Chondrocyte (in vitro differentiated cells): ENCODE measurements at places on chromosomes 11 and 22.
A peak's percentile ranks its signal among the peaks of the same experiment; 100 is the strongest.

DNA sequence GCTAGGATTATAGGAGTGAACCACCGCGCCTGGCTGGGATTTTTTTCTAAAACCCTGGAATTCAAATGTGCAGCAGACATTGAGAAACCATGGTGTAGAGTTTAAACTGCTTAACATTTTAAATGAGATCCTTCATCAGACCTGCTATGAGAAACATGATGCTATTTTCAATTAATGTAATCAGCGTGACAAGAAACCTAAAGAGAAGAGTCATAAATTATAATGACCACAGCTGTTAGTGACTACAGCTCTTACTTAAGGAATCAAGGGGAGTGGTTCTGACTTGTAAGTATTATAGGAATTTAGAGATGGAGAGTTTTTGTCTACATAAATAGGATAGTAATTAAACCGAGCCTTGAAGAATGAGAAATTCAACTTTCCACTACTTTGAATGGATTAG is 170.6 kb downstream of the BARX2 start:
- DNase-seq, result no peak
- no peaks in the 10 kb centered on the region for H3K4me1 ChIP-seq
- H3K36me3 ChIP-seq, result no peaks in the 10 kb centered on the region
- H3K27ac ChIP-seq, result no peak overlapping the region
- H3K4me3 ChIP-seq, result no peak overlapping the region
- peaks cover 9% of the 10 kb centered on the region for H3K27me3 ChIP-seq

GRCh38 chr22:17087498-17088131 is 2.8 kb downstream of the IL17RA start:
- H3K36me3 ChIP-seq, result no peaks in the 10 kb centered on the region
- no peak overlapping the region for H3K27ac ChIP-seq
- peaks cover 23% of the 10 kb centered on the region for H3K4me1 ChIP-seq
- no peak overlapping the region for H3K4me3 ChIP-seq
- DNase-seq, result peak; percentile 27

DNA sequence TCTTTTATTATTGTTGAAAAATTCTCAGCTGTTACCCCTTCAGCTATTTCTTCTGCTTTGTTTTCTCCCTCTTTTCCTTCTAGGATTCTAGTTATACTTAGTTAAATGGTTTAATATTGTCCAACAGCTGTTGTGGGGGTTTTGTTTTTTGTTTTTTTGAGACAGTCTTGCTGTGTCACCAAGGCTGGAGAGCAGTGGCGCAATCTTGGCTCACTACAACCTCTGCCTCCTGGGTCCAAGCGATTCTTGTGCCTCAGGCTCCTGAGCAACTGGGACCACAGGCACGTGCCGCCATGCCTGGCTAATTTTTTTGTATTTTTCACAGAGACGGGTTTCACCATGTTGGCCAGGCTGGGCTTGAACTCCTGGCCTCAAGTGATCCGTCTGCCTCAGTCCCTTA is 12.7 kb downstream of the SDHAF2 start:
- no peaks in the 10 kb centered on the region for H3K27me3 ChIP-seq
- H3K27ac ChIP-seq, result peak overlapping the region; percentile 65
- peaks cover 18% of the 10 kb centered on the region for H3K36me3 ChIP-seq

- H3K4me1 ChIP-seq, result peaks cover 93% of the 10 kb centered on the region
- H3K4me3 ChIP-seq, result no peak overlapping the region
- H3K36me3 ChIP-seq, result peaks cover 11% of the 10 kb centered on the region
- H3K27me3 ChIP-seq, result no peaks in the 10 kb centered on the region
- peak overlapping the region; percentile 78 for H3K27ac ChIP-seq
- no peak for DNase-seq
These were observed 18.4 kb downstream of the DKK3 start for GRCh38 chr11:11989774-11990744.

GRCh38 chr11:125593114-125593820 is 615 bp downstream of the STT3A start:
- H3K36me3 ChIP-seq, result peaks cover 12% of the 10 kb centered on the region
- peaks cover 42% of the 10 kb centered on the region for H3K4me1 ChIP-seq
- H3K27me3 ChIP-seq, result no peaks in the 10 kb centered on the region
- DNase-seq, result no peak
- H3K4me3 ChIP-seq, result peak overlapping the region; percentile 100
- peak overlapping the region; percentile 98 for H3K27ac ChIP-seq

DNA sequence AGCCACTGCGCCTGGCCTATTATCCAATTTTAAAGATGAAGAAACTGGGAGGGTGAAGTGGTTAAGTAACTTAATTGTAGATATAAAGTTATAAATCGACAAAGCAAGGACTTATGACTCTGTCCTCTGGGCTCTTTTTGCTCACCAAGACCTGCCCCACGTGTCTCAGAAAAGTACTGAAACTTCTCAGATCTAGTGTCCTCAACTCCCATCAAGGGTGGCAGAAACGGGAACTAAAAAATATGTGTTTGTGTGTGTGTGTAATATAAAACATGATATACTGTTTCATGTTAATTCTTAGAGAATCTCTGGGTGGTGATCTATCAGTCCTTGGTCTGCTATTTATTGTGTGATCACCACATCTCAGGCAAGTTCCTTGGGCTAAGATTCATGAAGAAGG is 104.9 kb downstream of the GAB2 start:
- no peaks in the 10 kb centered on the region for H3K36me3 ChIP-seq
- peaks cover 34% of the 10 kb centered on the region for H3K4me1 ChIP-seq
- H3K27me3 ChIP-seq, result no peaks in the 10 kb centered on the region

- H3K4me3 ChIP-seq, result peak overlapping the region; percentile 36
- peaks cover 11% of the 10 kb centered on the region for H3K36me3 ChIP-seq
- peak; percentile 83 for DNase-seq
These were observed 636 bp upstream of the PHOX2A start for GRCh38 chr11:72244361-72245262.

DNA sequence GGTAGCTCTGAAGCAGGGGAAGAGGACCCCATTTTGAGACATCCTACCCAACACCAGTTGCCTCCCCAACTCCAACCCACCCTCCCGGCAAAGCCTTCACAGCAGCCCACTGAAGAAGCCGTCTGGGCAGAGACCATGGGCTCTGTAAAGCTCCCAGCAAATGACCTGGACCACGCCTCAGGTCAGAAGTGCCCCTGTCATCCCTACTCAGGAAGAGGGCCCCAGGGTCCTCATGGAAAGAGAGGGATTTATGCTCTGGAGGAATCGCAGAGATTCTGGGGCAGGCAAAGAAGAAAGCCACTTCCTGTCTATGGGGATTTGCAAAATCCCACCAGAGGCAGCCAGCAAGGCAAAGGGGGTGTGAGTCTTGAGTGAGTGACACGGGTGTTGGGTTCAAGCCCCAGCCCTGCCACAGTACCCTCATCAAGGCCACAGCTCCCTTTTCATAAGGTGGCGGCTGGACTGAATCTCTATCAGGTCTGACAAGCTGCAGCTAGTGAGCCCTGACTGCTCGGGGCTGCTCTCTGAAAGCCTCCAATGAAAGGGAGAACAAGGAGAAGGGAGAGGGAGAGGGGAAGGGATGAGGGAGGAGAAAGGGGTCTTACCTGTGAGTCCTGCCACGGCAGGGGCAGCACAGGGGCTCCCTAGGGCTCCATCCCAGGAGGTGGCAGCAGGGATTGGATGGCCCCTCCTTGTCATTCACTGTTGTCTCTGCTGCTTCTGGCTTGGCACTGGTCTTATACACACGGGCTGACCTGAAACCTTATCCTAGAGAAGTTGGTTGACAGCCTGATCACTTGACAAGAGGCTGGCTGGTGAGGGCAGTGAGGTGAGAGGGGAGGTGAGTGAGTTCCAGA is at the start of gene UCP3:
TSS of gene UCP3 (minus strand) at position 713 of the 857 bp plus-strand sequence. CDS start 2,043 bp downstream, outside the sequence.
- no peaks in the 10 kb centered on the region for H3K27me3 ChIP-seq
- DNase-seq, result no peak
- peaks cover 9% of the 10 kb centered on the region for H3K36me3 ChIP-seq
- H3K4me3 ChIP-seq, result no peak within 1 kb of the TSS
- H3K4me1 ChIP-seq, result peaks cover 4% of the 10 kb centered on the region

DNA sequence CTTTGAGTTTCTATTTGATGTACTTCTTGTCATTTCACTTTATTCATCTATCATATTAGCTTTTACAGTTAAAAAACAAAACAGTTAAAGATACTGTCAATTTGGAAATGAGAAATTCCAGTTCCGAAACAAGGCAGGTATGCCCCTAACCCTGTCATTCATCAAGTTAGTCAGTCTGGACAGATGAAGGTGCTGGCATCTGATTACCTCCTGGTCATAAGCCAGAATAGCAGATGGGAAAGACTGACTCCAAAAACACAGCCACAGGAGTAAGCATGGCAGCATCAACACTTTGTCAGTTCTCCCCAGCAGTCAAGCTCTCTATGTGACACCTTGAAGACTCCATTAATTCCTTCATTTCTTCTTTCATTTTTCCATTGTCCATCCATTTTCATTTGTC is 4.3 kb downstream of the LRRC51 start:
- H3K4me3 ChIP-seq, result no peak overlapping the region
- no peaks in the 10 kb centered on the region for H3K27me3 ChIP-seq
- no peak overlapping the region for H3K27ac ChIP-seq
- no peak for DNase-seq

- H3K4me1 ChIP-seq, result peaks cover 11% of the 10 kb centered on the region
- peaks cover 2% of the 10 kb centered on the region for H3K36me3 ChIP-seq
- DNase-seq, result no peak
- H3K4me3 ChIP-seq, result no peak overlapping the region
- H3K27me3 ChIP-seq, result no peaks in the 10 kb centered on the region
- no peak overlapping the region for H3K27ac ChIP-seq
These were observed 42.6 kb downstream of the GNB1L start for GRCh38 chr22:19811811-19812771.

DNA sequence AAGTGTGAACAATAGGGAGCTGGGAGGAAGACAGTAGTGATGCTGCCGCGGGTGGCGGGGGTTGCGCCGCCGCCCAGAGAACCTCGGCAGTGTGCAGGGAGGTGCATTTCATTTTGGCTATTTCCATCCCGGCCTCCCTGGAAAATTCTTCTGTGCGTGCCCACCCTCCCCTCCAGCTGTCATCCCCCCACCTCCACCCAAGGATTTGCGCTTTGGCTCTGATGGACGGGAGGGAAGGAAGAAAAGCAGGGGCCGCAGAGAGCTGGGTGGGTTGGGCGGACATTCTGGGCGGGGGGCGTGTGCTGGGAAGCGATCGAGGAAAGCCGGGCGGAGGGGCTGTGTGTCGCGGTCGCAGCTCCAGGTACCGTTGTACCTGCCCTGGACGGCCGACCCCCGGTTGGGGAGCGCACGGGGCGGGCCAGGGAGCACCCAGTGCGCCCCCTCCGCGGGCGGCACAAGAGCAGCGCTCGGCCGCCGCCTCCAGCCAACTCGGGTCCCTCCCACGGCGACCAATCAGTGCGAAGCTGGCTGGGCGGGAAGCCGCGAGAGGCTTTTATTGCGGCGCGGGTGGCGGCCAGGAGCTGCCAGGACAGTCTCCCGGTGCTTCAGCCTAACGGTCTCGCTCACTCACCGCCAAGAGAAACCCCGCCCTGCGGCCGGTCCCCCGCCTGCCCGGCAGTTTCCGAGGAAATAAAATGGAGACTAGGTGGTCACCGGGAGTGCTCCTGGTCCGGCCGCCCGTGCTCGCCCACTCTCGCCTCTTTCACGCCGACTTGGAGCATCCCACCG is 1.6 kb downstream of the NCAM1 start:
- H3K27ac ChIP-seq, result no peak overlapping the region
- peak; percentile 68 for DNase-seq
- H3K36me3 ChIP-seq, result no peaks in the 10 kb centered on the region

DNA sequence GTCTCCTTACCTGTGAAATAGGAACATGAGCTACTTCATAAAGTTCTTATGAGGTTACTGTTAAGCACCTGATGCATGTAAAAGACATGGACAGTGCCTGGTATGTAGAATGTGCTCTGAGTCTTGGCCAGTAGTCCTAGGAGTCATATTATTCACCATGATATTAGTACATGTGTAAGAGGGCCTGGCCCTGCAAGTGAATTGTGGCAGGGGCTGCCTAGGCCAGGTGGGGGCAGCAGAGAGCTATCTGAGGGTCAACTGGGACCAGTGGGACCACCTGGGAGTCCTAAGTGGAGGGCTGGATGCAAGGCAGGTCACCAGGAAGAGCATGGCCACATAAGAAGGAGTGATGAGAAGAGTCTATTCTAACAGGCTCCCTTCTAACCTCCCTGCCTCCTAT is 529.5 kb downstream of the SOX6 start:
- DNase-seq, result no peak
- no peaks in the 10 kb centered on the region for H3K27me3 ChIP-seq
- H3K27ac ChIP-seq, result no peak overlapping the region
- H3K36me3 ChIP-seq, result no peaks in the 10 kb centered on the region

DNA sequence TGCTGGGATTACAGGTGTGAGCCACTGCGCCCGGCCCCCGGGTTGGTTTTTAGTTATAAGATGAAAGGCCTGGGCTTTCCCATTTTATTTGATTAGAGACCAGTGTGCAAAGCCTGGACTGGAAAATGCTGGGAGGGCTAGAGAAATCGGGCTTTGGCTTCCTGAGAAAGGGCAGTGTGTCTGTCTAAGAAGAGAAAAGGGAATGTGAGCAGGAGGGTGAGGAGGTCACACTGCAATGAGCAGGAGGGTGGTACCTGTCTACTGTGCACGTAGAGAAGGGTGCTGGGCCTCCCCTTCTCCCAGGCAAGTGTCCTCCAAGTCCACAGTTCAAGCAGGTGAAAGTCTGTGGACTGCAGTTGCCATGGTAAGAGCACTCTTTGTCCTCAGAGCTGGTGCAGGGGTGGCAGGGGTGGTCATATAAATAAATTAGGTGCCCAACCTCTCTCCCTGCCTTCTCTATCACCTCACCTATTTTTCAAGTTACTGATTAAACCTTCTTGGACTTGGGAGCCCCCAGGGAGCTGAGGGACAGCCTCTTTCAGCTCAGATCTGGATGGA is 30.8 kb downstream of the SLC5A1 start:
- H3K27ac ChIP-seq, result no peak overlapping the region
- H3K4me3 ChIP-seq, result no peak overlapping the region
- no peak for DNase-seq
- no peaks in the 10 kb centered on the region for H3K36me3 ChIP-seq
- peaks cover 1% of the 10 kb centered on the region for H3K4me1 ChIP-seq
- H3K27me3 ChIP-seq, result peaks cover 43% of the 10 kb centered on the region

GRCh38 chr22:20037419-20037818 is 16.5 kb downstream of the TANGO2 start:
- H3K4me3 ChIP-seq, result no peak overlapping the region
- no peaks in the 10 kb centered on the region for H3K27me3 ChIP-seq
- no peaks in the 10 kb centered on the region for H3K4me1 ChIP-seq
- no peak overlapping the region for H3K27ac ChIP-seq
- no peak for DNase-seq

- H3K27me3 ChIP-seq, result no peaks in the 10 kb centered on the region
- peak overlapping the region; percentile 85 for H3K27ac ChIP-seq
- no peak overlapping the region for H3K4me3 ChIP-seq
- H3K36me3 ChIP-seq, result no peaks in the 10 kb centered on the region
- DNase-seq, result peak; percentile 79
These were observed 11.6 kb downstream of the MRGPRF start for GRCh38 chr11:69001243-69002081.

GRCh38 chr11:37861671-37862070 is 1263.6 kb upstream of the RAG2 start:
- no peak for DNase-seq
- H3K4me1 ChIP-seq, result no peaks in the 10 kb centered on the region
- no peaks in the 10 kb centered on the region for H3K36me3 ChIP-seq
- no peak overlapping the region for H3K4me3 ChIP-seq
- H3K27me3 ChIP-seq, result no peaks in the 10 kb centered on the region
